ENCODE measurements at places on chromosomes 3 and 15. TPM values are rescaled to one million over a fixed set of nuclear protein-coding genes. Genes with fewer than 3 reads are reported as not detected.

GRCh38 chr3:11513817-11514135 is 129.9 kb downstream of the VGLL4 start:
- no peak for DNase-seq
- H3K4me1 ChIP-seq = peaks cover 11% of the 10 kb centered on the region
- H3K36me3 ChIP-seq = peaks cover 10% of the 10 kb centered on the region
- no peaks in the 10 kb centered on the region for H3K27me3 ChIP-seq
- no peak overlapping the region for H3K4me3 ChIP-seq
- no peak overlapping the region for H3K27ac ChIP-seq

The CD276 gene
- 84.6 TPM for total RNA-seq

DNA sequence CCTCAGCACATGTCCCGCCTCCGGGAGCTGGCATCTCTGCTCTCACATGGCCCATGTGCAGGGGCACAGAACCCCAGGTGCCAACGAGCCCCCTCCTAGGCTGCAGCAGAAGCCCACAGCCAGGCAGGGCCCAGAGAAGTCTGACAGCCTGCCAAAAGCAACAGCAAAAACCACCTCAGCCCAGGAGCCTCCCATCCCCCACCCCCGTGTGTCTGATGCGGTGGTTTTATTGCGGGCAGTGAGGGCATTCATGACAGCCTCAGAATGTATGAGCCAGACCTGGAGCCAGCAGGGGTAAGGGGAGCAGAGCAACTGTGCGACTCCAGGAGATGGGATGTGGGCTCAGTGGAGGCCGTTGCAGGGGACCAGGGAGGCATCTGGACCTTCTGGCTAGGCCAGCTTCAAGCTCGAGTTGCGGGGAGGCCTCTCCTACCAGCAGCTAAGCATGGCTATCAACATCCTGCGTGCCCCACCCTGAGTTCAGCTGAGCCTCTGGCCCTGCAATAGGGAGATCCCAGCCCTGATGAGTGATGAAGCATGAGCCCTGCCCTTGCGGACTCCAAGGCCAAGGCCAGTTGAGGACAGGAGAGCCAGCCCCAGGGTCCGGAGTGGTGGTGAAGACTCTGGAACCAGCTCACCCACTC is 52.5 kb downstream of the CYP11A1 start:
- H3K4me3 ChIP-seq = no peak overlapping the region
- no peaks in the 10 kb centered on the region for H3K36me3 ChIP-seq
- peaks cover 9% of the 10 kb centered on the region for H3K4me1 ChIP-seq
- no peak overlapping the region for H3K27ac ChIP-seq
- no peak for DNase-seq
- peaks cover 73% of the 10 kb centered on the region for H3K27me3 ChIP-seq

GRCh38 chr3:158260392-158260791 is 150.5 kb downstream of the RSRC1 start:
- DNase-seq = no peak
- no peaks in the 10 kb centered on the region for H3K36me3 ChIP-seq
- H3K4me1 ChIP-seq = no peaks in the 10 kb centered on the region

DNA sequence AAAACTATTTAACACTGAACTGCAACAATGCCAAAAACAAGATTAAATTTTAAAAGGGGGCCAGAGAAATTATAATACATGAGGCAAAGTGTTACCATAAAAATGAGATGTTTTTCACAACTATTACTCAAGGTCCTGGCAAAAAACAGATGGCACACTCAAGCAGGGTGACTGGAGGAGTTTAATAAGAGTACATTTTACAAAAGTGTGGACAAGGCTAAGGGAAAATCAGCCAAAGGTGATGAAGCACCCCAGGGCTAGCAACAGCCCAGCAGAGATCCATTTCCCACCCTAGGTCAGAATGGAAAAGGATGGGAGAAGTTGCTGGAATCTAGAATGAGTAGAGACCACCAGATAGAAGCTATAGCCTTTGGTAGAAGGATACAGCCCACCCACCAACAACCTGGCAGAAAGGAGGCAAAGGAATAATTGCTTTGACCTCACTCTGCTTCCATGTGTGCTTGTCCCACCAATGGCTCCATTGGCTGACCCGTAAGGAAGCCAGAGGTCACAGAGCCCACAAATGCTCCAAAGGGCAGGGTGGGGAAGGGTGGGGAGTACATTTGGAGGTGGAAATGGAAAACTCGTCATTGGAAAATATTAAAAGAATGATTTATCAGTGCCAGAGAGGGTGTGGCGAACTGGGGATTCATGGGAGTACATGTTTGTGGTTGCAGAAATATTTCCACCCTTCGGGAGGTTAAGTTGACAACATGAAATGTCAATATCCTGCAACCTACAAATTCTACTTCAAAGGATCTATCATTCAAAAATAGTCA is 161.0 kb upstream of the UBE2E2 start:
- no peak overlapping the region for H3K27ac ChIP-seq
- no peaks in the 10 kb centered on the region for H3K4me1 ChIP-seq
- H3K4me3 ChIP-seq = no peak overlapping the region
- DNase-seq = peak; percentile 32

The PLSCR5 gene
- total RNA-seq = not detected

The POLR2M gene
- total RNA-seq = 102 TPM
